ENCODE measurements at places on chromosomes 6 and 20.

GRCh38 chr6:128249429-128249828, 271.0 kb downstream of the PTPRK start:
- DNase-seq, result no peak

GRCh38 chr6:167918548-167919278, 78.8 kb upstream of the KIF25 start:
- no peak for DNase-seq

DNA sequence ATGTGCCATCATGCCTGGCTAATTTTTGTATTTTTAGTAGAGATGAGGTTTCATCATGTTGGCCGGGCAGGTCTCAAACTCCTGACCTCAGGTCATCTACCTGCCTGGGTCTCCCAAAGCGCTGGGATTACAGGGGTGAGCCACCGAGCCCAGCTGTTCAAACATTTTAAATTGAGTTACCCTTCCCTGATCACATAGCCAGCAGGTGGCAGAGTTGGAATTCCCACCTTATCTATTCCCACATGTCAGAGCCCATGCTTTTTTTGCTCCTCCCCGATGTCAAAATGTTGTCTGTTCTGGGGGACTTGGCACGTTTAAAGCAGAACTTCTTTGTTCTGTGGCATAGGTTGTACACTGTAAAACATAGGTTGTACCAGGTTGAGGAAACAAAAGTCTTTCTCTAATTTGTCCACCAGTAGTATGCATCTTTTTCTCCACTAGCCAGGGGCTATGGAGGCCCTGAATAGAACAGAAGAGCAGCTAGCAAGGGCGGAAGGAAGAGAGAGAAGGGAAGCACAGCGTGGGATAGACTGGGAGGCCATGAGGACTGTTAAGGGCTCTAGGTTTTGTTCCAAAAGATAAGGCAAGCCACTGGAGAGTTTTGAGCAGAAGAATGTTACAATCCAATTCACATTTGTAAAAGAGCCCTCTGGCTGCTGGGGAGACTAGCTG, 7.3 kb upstream of the LBP start:
- no peak for DNase-seq

DNA sequence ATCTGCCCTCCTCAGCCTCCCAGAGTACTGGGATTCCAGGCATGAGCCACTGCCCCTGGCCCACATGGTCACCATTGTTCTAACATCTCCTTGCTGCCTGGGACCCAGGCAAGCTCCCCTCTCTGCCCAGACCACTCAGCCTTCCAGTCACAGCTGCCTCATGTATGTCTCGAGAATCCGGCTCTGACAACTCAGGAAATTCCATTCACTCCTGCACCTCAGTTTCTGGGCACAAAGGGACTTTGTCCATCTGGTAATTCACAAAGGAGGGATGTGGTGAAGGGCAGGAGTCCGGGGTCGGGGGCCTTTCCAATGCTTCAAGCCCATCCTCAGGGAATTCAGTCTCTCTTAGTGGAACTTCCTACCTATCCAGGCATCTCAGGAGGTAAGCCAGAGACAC, 40.7 kb downstream of the JPH2 start:
- no peak for DNase-seq

- no peak for DNase-seq
Measured at GRCh38 chr6:18165751-18166150, 10.5 kb downstream of the KDM1B start.

DNA sequence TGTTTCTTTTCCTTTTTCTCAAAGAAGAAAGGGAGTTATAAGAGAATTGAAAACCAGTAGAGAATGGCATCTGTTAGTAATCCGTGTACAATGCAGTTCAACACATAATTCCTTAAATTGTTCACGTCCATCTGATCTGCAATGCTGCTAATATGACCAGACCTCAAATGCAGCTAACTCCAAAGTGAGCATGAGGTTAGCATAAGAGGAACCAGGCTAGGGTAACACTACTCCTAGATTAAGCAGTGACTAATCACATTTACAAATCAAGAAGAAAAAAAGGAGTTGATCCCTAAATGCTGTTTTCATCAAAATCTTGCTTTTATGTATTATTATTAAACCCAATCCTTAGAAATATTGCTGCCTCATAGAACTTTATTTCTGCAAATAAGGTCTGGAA, 432.7 kb upstream of the ARID1B start:
- no peak for DNase-seq

GRCh38 chr6:75203721-75204120, 2.1 kb downstream of the COL12A1 start:
- DNase-seq, result no peak

DNA sequence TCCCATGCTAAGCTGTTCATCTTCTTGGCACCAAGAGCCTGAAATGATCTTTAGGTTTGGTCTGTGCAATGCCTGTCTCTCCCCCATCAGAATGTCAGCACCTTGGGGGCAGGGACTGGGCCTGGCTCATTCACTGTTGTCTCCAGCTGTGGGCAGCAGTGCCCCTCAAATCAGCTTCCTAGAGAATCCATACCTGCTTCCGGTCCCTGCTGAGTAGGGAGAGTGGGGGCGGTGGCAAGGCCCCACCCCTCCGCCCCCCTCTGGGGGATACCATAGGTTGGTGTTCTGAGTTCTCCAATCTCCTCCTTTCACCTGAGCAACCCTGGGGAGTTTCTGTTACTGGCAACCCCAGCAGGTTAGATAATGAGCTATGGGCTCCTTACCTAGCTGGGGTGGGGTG, 19.2 kb upstream of the SPDEF start:
- no peak for DNase-seq

GRCh38 chr6:21608601-21609000, 15.1 kb downstream of the SOX4 start:
- DNase-seq, result no peak

GRCh38 chr20:44997668-44998067, 31.4 kb downstream of the STK4 start:
- DNase-seq, result no peak

DNA sequence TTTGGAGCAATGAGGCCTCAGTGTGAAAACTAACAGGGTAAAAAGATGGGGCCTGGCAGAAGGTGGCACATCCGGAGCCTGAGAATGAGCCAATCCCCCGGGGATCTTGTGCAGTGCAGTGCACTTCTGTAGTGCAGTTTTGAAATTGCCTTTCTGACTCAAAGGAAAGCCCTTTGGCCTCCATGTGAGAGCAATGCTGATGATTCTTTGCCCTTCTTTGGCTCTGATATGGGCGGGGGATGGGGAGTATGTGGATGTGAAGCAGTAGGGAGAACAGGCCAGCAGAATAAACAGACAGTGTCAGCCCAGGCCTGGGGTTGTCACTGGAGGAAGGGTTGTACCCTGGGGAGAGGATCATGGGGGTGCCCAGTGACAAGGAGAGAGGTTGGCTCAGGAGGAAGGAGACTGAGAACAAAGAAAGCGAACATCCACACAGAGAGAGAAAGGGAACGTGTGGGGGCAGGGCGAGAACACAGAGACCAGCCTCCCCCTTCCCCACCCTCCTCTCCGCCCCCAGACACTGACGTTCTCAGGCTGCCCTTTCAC, 351.2 kb downstream of the CDC5L start:
- DNase-seq, result no peak

- no peak for DNase-seq
Measured at GRCh38 chr6:17493286-17493685, 99.9 kb downstream of the CAP2 start.

Data from Right ventricle myocardium superior (tissue), 1 donor.